ENCODE measurements at places on chromosomes 13 and 19.
A peak's percentile ranks its signal among the peaks of the same experiment; 100 is the strongest.

DNA sequence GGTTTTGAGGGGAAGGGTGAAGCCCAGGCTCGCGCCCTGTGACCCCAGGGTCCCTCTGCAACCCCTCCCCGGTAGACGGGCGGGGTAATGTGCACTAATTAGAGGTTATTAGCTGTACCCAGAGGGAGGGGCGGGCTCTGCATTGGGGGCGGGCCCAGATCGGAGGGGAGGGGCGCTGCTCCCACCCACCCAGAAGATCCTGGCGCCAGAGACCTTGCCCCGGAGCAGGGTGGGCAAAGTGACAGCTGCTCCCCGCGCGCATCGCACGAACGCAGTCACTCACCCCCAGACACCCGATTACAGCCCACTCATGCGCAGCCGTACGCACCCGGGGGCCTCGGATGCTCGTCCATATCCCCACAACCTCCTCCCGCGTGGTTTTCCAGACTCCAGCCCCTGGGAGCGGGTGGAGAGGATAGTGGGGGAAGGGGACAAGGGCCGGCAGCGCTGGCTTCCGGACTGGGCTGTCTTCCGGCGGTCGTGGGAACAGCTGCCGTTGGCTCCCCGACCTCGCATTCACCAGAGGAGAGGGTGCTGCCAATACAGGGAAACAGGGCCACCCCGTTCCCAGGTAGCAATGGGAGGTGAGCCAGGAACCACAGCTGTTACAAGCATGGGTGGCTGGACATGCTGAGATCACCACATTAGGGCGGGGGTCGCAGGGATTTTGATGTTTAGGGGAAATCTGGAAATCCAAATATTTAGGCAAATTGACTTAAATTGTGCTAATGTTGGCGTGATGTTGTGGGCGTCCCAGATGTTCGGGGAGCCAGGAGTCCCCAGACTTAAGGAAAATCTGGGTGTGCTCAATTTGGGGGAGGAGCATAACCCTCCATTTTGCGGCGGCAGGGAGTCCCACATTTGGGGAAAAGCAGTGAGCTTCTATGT is 2.9 kb upstream of the HOOK2 start:
- no peak for DNase-seq

GRCh38 chr19:35251456-35251855 is 2.7 kb downstream of the LSR start:
- no peak for DNase-seq

DNA sequence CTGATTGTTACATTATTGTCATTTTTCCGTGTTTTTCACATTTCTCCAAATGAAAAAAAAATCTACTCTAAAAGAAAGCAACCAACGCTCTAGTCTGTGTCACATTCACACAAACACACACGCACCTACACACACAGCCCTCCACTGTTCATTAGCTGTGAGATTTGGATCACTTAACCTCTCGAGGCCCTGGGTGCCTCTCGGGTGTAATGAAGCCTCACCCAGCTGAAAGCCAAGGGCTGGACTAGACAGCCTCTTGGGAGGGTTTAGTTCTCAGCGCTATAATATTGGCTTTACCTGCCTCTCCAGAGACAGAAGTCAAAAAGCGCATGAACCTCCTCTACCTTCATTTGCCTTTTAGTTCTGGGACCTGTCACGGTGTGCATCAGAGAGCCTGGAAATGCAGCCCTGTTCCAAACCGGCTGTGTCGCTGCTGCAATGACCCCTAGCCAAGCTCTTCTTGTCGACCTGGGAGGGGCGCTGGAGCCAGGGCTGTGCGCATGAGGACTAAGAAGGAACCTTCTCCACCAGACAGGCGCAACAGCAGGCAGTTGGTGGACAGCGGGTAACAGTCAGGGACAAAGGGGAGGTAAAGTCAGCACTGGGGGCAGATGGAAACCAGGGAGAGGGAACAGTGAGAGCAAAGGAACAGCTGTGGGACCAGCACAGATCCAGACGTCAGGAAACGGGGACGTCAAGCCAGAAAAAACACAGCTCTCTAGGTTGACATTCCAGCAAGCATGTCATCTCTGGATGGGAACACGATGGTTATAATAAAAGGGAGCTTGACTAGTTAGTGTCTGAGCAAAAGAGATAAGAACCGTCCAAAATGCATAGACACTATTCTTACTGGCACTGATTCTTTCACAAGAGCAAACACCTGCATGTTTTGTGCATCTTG is 375.9 kb downstream of the EFNB2 start:
- DNase-seq, result no peak

DNA sequence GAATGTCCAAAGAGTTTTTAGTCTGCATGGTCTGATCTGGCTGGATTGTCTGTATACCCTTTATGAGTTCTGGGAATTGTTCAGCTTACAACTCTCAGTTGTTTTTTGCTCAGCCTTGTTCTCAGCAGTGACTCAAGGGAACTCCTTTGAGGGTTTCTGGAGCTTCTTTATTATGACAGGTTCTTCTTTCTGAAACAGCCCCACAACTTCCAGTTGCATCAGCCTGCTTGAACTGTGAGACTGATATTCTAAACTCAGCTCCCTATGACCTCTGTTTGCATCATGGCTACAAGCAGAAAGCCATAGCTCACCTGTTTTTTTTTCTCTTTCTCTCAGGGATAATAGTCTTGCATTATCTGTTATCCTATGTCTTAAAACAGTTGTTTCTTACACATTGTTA is 85.0 kb downstream of the TDRD3 start:
- no peak for DNase-seq

DNA sequence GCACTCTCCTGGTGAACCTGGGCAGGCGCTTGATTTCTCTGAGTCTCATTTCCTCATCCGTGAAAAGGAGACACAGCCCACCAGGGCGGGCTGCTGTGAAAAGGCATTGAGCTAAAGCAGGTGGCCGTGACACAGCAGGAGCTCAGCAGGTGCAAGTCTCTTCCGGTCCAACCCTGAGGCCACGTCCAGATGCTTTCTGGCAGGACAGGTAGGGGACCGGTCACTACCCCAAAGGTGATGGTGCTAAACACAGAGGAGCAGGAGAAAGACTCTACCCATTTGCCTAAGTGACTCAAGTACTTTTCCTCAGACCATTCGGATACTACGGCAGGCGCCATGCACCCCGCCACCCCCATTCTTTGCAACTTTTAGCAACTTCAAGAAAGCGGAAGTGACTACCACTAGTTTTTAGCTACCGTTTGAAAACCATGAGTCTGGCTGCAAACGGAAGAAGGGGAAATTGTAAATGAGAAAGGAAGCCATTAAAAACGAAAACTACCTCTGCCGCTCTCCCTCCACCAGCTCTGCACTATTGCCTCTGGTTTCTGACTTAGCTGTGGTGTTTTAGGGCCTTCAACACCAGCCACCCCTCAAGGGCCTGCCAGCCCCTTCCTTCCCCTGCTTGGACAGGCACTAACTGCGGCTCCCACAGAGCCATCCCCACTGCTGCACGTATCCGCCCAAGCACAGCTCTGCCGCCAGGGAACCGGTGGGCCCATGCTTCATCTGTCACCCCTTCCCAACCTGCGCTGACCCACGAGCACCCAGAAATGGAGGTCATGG is 4.8 kb downstream of the PPP6R1 start:
- peak; percentile 75 for DNase-seq

- no peak for DNase-seq
Observed at GRCh38 chr13:74145249-74145975, 11.2 kb upstream of the KLF12 start.

DNA sequence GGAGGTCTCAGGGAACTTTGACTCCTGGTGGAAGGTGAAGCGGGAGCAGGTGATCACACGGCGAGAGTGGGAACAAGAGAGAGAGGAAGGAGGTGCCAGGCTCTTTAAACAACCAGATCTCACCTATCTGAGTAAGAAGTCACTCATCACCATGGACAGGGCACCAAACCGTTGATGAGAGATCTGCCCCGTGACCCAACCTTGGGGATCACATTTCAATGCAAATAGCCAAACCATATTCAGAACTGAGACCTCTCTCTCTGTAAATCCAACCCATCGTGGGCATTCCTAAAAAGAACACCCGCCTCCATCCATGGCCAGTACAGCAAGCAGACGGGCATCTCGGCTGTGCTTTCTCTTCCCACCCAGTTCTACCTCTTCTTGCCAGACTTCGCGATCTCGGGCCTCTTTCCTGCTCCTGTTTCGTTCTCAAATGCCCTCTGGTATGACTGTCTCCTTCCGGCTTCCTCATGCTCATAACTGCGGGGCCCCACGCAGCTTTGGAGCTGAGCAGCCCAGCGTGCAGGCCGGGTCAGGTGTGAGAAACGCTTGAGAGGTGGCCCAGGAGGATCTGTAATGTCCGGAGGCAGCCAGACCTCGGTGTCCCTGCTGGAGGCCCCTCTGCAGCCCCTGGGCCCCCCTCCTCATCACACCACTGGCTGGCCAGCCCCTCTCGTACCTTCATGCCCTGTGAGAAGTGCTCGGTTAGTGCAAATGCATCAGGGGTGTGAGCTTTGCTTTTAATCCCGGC is 97.0 kb upstream of the GPR183 start:
- no peak for DNase-seq

GRCh38 chr13:98796798-98797197 is 44.3 kb upstream of the SLC15A1 start:
- no peak for DNase-seq

DNA sequence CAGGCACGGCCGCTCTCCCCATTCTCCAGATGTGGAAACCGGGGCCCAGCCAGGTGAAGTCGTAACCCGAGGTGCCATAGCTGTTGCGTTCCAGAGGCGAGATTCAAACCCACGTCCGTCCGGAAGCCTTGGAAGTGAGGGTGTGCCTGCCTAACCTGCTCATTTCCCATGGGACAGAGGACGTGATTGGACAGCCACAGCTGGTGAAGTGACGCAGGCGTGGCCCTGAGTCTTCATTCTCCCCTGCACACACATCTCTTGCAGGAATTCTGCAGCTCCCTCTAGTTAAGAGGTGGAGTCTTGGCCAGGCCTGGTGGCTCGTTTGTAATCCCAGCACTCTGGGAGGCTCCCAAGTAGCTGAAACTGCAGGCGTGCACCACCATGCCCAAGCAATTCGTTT is 16.8 kb downstream of the MEIS3 start:
- no peak for DNase-seq

GRCh38 chr13:93736081-93736480 is 509.5 kb downstream of the GPC6 start:
- DNase-seq, result no peak

- no peak for DNase-seq
Observed at GRCh38 chr13:28058866-28059613, 41.3 kb downstream of the FLT3 start.

- DNase-seq, result no peak
Observed at GRCh38 chr19:18329035-18329376, 6.1 kb upstream of the LSM4 start.

DNA sequence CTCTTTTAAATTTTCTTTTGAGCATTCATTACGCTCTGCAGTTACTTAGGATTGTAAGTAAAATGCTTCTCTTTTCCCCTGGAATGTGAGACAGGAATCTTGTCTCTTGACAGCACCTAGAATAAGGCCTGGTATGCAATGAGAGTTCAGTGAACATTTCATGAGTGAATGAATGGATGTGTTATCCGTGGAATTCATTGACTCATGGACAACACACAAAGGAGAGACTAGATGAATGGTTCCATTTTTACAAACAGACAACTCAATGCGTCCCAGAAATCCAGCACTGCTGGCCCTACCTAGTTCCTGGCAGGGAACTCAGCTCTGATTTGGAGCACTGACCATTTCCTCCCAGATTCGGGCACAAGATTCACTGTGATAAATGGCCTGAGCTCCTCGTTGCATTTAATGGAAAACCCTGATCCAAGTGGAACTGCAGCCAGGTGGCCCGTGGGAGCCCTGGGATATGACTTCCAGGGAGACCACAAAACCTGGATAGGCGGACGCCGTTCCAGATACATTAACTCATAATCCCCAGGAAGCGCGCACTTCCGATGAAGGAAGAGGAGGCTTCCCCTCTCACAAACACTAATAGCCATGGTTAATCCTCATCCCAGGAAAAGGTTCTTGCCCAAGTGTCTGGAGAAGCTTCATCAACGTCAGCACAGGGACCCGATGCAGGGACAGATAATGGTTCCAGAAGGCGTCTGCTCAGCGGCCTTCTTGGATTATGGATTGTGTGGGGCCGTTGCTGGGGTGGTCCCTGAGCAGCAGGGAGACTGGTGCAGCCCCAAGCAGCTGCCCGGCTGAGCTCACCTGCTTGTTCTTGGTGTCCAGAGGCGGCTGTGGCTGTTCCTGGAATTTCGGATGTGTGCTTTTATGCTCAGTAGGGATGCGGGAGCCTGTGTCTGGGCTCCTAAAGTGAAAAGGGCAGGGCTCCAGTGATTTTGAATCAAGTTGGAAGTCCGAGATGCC is 211.1 kb upstream of the TSHZ3 start:
- no peak for DNase-seq

- DNase-seq, result no peak
Observed at GRCh38 chr13:66546534-66547379, 683.4 kb downstream of the PCDH9 start.

DNA sequence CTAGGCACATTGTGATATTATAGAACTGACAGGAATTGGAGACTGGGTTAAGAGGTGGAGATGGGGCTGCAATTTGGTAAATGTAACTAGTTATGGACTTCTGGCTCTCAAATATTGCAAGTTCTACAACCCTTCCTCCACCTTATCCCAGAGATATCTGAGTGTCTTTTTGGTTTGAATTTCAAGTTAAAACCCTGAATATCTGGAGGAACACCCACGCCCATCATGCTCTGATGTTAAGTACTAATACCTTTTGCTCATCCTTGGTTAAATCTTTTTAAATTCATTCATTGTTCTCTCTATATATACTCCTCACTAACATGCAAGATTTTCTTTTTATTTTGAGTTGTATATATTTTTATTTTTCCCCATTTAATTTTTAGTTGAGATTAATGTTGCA is 28.9 kb downstream of the ITGBL1 start:
- DNase-seq, result no peak

- DNase-seq, result no peak
Observed at GRCh38 chr13:96948127-96948526, 46.1 kb downstream of the OXGR1 start.

- DNase-seq, result no peak
Observed at GRCh38 chr19:8609279-8610040, 1.1 kb downstream of the ADAMTS10 start.

DNA sequence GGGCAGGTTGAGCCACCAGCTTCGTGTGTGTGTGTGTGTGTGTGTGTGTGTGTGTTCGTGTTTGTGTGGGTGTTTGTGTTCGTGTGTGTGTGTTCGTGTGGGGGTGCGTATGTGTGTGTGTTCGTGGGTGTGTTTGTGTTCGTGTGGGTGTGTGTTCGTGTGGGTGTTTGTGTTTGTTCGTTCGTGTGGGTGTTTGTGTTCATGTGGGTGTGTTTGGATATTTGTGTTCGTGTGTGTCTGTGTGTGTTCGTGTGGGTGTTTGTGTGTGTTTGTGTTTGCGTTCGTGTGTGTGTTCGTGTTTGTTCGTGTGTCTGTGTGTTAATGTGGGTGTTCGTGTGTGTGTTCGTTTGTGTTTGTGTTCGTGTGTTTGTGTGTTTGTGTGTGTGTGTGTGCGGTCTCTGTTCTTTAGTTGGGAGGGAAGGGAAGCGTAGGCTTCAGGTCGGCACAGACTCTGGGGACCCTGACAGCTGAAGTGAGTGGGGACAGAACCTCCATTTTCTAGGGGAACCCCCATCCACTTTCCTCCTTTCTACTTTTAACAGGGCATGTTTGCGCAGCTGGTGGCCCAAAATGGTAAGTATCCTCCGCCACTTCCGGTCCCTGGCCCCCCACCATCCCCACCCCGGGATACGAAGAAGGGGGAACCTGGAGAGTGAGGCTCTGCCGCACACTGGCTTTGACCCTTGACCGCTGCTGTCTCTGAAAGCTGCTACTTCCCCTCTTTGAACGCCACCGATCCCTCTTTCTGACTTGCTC is 1.6 kb downstream of the TNFSF9 start:
- peak; percentile 50 for DNase-seq

Data from GM12891 (cell line).